ENCODE measurements at places on chromosomes 3 and 15.
A peak's percentile ranks its signal among the peaks of the same experiment; 100 is the strongest.

- no peak for DNase-seq
Observed at GRCh38 chr3:124362455-124362854, 367.8 kb upstream of the UMPS start.

DNA sequence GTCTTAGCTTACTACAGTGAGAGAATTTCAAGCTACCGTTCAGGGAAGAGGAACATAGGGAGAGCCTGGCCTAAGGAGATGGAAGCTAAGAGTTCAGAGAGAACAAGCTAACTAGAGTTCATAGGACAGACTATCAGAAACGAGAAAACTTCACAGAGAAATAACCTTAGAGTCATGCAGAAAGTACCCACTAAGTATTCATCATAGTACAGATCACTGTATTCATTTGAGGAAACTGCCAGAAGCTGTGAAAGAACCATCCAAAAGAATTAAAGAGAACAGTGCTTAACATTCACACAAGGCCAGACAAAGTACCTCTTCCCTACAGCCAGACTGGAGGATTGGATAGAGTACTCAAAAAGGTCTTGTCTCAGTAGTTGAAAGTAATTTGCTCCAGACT is 15.2 kb upstream of the GBE1 start:
- no peak for DNase-seq

GRCh38 chr3:35919160-35919559 is 279.8 kb downstream of the ARPP21 start:
- no peak for DNase-seq

DNA sequence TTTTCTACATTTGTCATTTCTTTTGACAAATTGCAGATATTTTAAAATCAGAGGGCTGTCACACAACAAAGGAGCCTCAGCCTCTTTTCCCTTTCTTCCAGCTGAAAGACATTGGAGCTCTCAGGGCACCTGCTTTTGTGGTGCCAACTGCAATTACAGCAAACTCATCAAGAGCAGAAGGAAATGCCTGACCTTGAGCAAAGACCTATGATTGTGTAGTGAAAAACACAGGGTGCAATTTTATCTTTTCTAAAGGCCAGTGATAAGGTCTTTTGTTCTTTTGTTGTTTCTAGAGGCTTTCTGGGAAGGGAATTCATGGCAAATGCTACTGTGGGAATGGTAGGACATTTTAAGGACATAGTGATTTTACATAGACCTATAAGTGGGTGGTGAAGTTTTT is 214.3 kb downstream of the OXSM start:
- no peak for DNase-seq

GRCh38 chr3:170414202-170414663 is 4.4 kb upstream of the CLDN11 start:
- DNase-seq: peak; percentile 68

DNA sequence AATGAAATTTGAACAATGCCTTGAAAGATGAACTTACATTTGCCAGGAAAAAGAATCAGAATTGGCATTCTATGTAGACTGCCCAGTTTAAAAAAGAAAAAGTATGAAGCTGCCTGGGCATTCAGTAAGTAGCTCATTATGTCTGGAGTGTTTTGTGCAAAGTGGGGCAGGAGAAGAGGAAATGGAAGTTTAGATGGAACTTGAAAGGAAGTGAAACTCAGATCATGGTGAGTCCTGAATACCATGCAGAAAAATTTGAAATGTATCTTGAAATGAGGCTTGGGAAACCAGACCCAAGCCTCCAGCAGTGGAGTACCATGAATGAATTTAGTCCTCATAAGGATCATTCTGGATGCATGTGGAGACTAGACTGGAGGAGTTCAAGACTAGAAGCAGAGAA is 4.8 kb upstream of the MORC1 start:
- no peak for DNase-seq

DNA sequence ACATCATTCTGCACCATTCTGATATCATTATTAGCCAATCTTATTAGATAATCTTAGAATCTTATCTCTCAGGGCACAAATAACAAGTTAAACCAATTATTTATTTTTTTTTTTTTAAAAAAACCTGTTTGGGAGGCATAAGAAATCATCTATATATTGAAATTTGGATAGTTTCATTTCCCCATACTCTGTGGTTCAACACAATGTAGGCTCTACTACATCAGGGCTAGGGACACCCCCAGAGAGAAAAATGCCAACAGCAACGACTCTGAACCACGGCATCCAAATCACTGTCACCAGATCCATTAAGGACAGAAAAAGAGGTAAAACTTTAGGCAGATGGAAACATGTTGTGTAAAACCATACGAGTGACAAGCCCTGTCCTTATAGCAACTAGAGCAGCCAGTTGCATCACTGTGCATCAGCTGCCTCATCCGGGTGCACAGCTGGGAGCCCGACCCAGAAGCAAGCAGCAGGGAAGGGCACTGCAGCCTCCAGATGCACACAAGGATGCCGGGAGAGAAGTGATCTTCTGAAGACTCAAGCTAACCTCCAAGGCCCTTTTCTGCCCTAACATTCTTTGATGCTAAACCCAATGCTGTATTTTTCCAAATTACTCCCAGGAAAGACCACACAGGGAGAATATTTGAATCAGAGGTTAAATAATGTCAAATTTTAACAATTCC is 381.1 kb downstream of the CTNNB1 start:
- DNase-seq: no peak

- no peak for DNase-seq
Observed at GRCh38 chr15:76345880-76346668, 9.5 kb downstream of the ISL2 start.

GRCh38 chr15:85906640-85907039 is 111.9 kb upstream of the KLHL25 start:
- DNase-seq: no peak

DNA sequence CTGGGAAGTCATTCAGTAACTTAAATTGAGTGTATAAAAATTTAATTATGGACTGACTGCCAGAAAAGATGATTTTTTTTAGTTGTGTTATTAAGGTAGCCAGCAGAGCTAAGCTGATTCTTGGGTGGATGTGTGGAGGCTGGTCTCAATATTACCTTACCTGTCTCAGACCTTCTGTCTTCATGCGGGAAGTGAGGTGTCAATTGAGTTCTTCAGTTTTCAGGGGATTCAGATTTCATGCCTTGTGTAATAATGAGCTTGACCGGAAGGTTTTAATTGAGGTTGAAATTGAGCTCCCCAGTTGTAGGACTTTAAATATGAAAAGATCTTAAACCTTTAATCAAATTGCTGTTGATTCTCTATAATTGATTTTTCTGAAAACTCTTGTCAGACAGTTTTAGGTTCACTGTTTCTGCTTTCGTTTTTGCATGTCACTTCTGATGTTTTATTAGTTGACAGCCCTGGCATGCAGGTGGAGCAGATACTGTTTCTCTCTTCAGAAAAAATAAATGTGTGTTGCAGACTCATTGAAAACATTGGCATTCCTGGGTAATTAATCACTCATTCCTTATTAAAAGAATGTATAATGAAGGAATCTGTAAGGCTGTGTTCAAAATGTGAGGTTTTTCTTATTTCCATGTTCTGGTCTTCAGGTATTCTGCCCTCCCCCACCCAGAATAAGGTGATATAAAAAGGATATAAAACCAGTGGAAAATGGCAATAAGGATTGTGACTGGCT is 54.5 kb downstream of the PSMD6 start:
- DNase-seq: no peak

Data from glomerular endothelial cell (primary cell).